ENCODE measurements at places on chromosomes 13 and 19. TPM values are rescaled to one million over a fixed set of nuclear protein-coding genes. Genes with fewer than 3 reads are reported as not detected.

The ZNF112 gene
- 8.7 TPM for total RNA-seq

DNA sequence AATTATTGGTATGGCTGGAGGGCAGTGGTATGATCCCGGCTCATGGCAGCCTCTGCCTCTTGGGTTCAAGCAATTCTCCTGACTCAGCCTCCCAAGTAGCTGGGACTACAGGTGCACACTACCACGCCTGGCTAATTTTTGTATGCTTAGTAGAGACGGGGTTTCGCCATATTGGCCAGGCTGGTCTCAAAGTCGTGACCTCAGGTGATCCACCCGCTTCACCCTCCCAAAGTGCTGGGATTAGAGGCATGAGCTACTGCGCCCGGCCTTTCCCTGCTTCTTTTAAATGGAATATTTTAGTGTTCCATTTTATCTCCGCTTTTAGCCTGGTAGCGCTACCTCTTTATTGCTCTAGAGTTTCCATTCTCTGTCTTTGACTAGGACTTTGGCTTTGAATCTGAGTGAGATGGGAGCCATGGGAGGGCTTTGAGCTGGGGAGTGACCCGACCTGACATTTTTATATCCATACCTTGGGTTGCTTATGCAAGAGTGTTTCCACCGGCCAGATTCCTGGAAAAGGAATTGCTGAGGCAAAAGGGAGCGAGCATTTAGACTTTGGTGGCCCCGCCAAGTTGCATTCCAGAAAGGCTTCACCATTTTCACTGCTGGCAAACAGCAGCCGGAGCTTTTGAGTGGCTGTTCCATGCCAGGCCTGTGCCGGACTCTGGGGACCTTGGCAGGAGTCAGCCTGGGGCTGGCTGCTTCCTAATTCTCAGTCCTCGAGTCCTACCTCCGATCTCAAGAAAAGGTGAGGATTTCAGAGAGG is 22.9 kb downstream of the BICRA start:
- no peak for DNase-seq

DNA sequence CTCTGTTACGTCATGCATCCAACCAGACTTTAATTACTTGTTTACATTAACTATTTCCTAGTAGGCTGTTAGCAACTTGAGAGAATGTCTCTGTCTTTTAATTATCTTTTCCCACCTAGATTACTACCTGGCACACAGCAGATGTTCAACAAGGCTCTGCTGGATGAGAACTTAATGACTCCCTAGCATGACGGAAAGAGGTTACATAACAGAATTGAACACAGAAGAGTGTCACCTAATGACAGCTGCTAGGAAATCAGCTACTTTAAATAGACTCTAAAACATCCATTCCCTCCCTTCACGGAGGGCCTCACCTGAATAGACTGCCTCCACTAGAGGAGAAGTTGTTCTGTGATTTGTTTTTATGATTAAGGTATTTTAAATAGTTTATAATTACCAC is 110.8 kb downstream of the TEX29 start:
- no peak for DNase-seq

The ACTMAP gene
- 11.3 TPM for total RNA-seq

The ATP8A2 gene
- total RNA-seq: 0.13 TPM

The B3GLCT gene
- 4.1 TPM for total RNA-seq

DNA sequence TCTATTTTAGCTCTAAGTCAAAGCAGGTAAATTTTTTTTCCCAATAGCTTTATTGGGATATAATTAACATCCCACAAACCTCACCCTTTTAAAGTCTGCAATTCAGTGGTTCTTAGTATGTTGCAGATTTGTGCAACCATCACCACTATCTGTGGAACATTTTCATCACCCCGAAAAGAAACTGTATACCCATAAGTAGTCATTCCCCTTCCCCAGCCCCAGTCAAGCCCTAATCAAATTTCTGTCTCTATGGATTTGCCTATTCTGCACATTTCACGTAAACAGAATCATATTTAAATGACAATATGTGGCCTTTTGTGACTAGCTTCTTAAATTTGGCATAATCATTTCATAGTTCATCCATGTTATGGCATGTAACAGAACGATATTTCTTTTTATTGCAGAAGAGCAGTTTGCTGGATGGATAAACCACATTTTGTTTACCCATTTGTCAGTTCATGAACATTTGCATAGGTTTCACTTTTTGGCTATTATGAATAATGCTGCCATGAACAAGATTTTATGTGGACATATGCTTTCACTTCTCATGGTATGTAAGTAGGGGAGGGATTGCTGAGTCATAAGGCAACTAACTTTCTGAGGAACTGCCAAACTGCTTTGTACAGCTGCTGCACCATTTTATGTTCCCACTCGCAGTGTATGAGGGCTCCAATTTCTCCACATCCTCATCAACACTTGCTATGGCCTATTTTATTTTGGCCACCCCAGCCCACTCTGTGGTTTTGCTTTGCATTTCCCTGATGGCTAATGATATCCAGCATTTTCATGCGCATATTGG is 10.9 kb downstream of the SLC46A3 start:
- no peak for DNase-seq

- no peak for DNase-seq
Measured at GRCh38 chr13:99363949-99364348, 56.8 kb upstream of the GPR183 start.

The ZNF607 gene
- 10.9 TPM for total RNA-seq

The MAU2 gene
- 87.4 TPM for total RNA-seq

GRCh38 chr13:78598116-78598781 is 5.1 kb downstream of the POU4F1 start:
- DNase-seq: no peak

The WASF3 gene
- 27.1 TPM for total RNA-seq

DNA sequence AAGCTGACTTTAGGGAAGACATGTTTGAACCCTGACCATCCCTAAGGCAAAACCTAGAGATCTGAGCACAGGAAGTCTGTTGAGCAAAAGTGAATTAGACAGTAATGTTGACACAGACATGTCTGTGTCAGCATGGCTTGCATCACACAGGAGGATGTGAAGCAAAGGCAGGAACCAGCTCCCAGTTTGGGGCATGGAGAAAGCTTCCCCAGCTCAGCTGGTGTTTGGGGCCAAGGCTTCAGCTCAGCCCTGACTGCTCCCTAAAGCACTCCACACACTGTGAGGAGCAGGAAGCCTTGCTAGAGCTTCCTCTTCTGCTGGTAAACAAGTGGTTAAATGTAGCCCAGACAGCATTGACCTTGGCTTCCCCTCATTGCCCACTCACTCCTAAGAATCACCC is 153.8 kb upstream of the UBL3 start:
- no peak for DNase-seq

GRCh38 chr13:80946008-80946802 is 605.3 kb upstream of the SPRY2 start:
- no peak for DNase-seq

GRCh38 chr19:49699364-49699763 is 8.4 kb downstream of the CPT1C start:
- DNase-seq: no peak

DNA sequence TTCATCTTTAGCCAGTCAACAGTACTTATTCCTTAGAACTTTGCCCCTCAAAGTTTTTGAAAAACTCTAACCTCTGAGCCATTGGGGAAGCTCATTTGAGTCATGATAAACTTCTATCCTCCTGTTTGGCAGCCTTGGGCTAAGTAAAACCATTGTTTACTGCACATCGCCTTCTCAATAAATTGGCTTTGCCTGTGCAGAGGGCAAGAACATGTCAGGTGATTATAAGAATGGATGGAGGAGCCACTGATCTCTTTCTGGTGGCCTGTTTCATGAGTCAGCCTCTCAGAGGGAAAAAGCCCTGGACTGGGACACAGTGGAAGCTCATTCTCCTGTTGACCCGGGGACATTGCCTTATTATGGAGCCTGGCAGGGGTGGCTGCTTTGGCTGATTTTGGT is 19.4 kb upstream of the PSG4 start:
- no peak for DNase-seq

GRCh38 chr13:105996391-105997025 is 539.0 kb downstream of the EFNB2 start:
- no peak for DNase-seq

GRCh38 chr13:30143666-30144400 is 163.5 kb downstream of the KATNAL1 start:
- no peak for DNase-seq

- DNase-seq: no peak
Measured at GRCh38 chr19:4136680-4137088, 12.8 kb upstream of the MAP2K2 start.

GRCh38 chr13:49643035-49643646 is 14.8 kb downstream of the ARL11 start:
- DNase-seq: no peak
